ENCODE measurements at places on chromosomes 1 and 21.
A peak's percentile ranks its signal among the peaks of the same experiment; 100 is the strongest.

DNA sequence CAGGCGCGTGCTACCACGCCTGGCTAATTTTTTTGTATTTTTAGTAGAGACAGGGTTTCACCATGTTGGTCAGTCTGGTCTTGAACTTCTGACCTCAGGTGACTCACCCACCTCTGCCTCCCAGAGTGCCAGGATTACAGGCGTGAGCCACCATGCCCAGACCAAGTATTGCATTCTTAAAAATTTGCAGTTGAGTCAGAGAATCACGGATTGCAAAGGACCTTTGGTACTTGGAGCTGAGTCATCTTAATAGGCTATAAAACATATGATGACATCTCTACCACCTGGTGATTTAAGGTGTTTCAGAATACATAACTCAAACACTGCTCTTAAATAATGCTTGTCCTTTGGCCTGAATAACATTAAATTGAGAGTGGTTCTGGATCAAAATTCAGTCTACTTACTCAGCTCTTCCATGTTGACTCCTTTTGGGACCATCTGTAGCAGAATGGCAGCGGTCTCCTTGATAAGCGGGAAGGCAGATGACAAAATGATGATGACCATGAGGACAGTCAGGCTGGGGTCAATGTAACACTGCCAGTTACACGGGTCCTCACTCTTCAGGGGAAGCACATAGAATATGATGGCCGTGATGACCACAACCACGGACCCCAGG, 10.4 kb downstream of the SLC30A10 start:
- DNase-seq: no peak

DNA sequence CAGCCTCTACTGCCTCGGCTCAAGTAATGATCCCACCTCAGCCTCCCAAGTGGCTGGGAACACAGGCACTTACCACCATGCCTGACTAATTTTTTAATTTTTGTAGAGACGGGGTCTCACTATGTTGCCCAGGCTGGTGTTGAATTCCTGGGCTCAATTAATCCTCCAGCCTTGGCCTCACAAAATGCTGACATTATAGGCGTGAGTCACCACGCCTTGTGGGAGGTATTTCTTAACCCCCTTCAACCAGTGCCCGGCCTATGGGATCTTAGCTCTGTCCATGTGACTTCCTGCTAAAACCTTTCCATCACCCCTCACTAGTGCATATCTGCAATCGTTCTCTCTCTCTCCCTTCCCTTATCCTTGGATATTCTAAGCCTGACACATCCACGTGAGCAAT, 86.4 kb downstream of the FOXD2 start:
- no peak for DNase-seq

GRCh38 chr1:45187725-45188124, 18.7 kb downstream of the ZSWIM5 start:
- DNase-seq: no peak

DNA sequence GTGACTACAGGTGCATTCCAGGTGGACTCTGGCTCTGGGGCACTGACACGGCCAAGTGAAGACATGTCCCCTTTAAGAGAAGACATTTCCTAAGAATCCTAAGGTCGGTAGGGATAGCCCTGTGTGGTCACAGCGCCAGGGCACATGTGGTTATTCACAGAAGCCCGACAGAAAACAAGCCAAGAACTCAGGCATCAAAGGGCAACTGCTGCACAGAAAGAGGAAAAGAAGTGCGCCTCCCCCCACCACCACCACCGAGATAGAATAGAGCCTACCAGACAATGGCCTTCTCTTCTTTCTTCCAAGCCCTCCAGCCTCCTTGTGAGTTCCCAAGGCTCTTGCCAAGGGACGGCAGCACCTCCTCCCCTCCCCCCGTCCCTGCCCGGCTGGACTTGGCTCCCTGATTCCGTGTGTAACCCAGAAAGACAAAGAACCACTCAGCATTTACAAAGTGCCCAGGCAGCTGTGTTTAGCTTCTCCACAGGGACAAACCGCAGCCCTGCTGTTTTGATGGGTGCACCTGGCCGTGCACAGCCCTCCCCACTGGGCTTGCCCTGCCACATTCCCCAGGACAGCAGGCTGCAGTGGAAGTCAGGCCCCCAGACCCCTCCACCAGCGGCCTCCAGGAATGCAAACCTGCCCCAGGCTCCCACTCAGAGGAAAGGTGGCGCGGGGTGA, 30.2 kb downstream of the TMPRSS2 start:
- DNase-seq: no peak

DNA sequence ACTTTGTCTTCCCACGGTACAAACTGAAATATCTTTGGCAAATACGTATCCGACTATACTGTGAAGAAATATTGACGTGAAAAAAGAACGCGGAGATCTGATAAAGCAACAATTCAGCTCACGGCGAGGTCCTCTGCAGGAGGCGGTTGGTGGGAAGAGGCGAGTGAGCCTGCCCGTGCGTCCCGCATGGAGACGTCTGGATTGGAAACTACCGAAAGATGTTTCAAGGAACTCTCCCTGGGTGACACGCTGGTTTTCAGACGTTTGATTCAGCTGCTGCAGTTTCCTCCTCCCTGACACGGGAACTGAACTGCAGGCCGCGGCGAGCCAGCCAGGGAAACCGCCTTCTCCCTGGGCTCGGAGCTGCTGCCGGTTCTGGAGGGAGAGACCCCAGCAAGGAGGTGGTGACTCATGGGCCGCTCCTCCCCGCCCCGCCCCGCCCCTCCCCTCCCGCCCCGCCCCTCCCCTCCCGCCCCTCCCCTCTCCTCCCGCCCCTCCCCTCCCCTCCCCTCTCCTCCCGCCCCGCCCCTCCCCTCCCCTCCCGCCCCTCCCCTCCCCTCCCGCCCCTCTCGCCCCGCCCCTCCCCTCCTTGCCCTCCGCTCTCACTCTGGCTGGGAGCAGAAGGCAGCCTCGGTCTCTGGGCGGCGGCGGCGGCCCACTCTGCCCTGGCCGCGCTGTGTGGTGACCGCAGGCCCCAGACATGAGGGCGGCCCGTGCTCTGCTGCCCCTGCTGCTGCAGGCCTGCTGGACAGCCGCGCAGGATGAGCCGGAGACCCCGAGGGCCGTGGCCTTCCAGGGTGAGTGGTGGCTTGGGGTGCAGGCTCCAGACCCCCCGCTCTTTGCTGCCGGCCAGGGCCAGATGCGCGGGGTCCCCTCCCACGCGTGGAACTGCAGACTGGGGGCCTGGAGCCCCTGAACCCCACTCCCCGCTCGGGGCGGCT, at the start of gene COL6A1:
COL6A1 (plus strand) TSS at position 620 of the 941 bp plus-strand sequence; CDS start at position 701, 81 bp downstream.
- DNase-seq: peak; percentile 70

- DNase-seq: peak; percentile 58
Measured at GRCh38 chr1:247332215-247332622, 552 bp upstream of the ZNF496 start.

GRCh38 chr1:164575356-164575886, 16.4 kb downstream of the PBX1 start:
- no peak for DNase-seq

DNA sequence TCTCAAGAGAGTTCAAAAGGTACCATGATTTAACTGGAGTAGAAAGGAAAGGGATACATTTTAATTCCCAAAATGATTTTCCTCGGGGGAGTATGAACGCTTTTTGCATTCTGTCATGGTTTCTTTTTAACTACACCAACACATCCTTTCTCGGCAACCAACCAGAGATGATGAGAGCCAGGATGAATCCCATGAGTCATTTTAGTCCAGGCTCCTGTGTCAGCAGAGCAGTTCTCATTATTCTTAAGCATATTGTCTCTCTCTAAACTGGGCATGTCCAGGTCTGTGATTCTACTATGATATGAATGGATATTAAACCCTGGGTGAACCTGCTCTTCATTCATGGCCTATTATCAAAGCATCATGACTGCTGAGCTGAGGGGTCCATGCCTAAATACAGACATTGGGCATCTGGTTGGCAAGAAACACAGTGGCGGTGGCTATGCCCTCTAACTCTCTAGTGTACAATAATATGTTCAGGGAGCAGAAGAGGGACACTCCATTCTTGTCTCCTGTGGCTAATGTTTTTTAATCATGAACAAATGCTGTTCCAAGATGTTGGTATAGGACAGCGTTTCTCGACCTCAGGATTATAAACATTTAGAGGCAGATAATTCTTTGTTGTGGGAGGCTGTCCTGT, 124.3 kb upstream of the ESRRG start:
- DNase-seq: no peak

DNA sequence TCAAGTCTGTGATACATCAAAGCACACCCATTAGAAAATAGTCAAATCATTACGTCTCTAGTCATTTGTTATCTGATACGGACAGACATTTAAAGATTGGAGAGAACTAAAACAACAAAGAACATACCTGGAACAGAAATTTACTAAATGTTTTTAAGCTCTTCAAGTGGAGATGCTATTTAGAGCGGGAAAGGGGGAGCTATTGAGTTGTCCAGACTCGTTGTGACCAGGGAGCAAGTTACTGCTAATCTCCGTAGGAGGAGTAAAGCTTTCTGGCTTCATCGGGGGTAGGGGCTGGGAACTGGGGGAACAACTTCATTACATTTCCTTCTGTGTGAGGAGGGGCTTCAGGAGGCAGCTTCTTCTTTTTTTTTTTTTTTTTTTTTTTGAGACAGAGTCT, 129.7 kb downstream of the RNF220 start:
- no peak for DNase-seq

DNA sequence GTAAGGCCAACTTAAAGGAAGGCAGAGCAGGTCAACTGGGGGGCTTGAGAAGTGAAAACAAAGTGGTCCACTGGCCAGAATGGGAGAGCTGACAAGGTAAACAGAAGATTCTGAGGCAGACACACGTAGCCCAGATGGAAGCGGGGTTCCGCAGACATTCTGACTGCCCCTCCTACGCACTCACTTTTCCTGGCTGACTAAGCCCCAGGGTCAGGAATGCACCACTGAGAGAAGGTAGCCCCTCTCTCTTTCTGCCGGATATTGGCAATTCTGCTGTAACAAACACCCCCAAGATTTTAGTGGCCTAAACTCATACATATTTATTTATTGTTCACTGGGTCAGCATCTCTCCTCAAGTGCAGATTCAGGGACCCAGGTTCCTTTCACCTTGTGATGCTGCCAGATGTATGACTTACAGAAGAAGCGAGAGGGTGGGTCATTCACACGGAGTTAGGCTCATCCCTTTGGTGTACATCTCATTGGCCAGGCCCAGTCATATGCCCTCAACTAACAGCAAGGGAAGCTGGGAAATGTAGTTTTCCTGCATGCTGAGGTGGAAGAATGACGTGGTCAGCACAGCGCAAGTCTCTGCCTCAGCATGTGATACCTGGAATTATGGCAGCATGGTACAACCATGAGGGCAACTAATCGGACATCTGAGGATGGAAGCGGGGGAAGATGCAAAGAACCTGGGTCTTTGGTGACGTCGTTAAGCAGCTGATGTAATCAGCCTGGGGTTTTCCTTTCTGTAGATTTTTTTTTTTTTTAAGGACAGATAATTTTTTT, 43.4 kb upstream of the MRPS6 start:
- peak; percentile 46 for DNase-seq

GRCh38 chr1:118143121-118143520, 41.9 kb downstream of the SPAG17 start:
- no peak for DNase-seq

GRCh38 chr1:203044546-203045250, 18.4 kb downstream of the PPFIA4 start:
- DNase-seq: no peak

DNA sequence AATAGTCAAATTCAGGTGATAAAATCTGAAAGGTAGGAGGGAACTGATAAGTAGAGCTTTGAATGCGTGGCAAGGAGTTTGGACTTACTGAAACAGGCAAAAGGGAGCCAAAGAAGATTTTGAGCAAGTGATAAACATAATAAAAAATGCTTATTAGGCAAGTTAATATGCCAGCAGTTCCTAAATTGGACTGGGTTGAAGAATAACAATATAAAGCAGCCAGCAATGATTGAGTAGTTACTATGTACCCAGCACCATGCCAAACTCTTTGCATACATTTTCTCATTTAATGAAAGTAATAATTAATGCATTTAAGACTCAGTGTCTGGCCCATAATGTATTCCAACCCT, 23.8 kb upstream of the AHCYL1 start:
- DNase-seq: no peak

DNA sequence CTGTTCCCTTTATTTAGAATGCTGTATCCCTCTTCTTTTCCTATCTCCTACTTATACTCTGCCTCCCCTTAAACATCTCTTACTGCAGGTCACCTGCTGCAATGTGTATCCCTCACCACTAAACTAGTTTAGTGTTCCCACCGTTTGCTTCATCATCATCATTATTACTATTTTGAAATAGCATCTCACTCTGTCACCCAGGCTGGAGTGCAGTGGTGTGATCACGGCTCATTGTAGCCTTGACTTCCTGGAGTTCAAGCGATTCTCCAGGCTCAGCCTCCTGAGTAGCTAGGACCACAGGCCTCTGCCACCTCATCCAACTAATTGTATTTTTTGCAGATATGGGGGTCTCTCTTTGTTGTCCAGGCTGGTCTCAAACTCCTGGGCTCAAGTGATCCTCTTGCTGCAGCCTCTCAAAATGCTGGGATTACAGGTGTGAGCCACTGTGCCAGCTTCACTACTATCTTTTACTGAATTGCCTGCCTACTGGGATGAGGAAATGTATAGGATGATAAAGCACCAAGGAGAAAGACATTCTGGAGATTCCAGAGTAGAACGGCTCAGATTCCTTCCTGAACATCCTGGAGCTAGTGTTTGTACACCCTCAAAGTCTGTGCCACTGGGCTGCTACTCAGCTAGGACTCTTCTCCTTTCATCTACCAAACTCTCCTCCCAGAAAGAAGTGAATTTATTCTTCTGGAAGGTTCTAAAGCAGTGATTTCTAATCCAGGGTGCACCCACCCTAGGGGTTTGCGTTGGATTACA, 8.6 kb upstream of the IFNAR1 start:
- no peak for DNase-seq

GRCh38 chr1:192635939-192636338, at the start of gene RGS13:
RGS13 (plus strand) TSS chr1:192636147; CDS start chr1:192644335, 8,188 bp downstream.
- DNase-seq: no peak

GRCh38 chr1:39955547-39956539, 898 bp downstream of the MFSD2A start:
- peak; percentile 40 for DNase-seq

GRCh38 chr1:74463333-74463988, 49.0 kb downstream of the LRRC53 start:
- no peak for DNase-seq

- no peak for DNase-seq
Measured at GRCh38 chr1:3350506-3351261, 103.8 kb upstream of the ARHGEF16 start.

GRCh38 chr1:201845331-201846083, 16.6 kb downstream of the IPO9 start:
- no peak for DNase-seq

GRCh38 chr1:236497908-236498307, 25.9 kb upstream of the LGALS8 start:
- no peak for DNase-seq

DNA sequence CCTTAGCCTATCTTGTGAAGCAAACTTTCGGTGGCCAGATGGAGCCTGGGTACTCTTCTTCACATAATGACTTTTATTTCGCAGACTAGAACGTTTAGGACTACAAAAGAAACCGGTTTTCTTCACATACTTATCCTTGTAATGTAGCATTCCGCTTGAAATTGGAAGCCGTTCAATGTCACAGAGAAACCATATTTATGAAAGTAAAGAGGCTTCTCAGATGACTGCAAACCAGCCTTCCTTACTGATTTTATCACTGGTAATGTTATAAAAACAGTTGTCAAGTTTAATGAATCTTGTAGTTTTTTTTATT, 94.1 kb downstream of the PPIAL4G start:
- DNase-seq: no peak
